ENCODE measurements at places on chromosomes 6 and 20.

GRCh38 chr6:93792746-93793145 is 373.4 kb upstream of the EPHA7 start:
- DNase-seq: no peak

- no peak for DNase-seq
Measured at GRCh38 chr20:997016-997415, 5.1 kb downstream of the RSPO4 start.

GRCh38 chr6:128323011-128323410 is 197.4 kb downstream of the PTPRK start:
- DNase-seq: no peak

- DNase-seq: no peak
Measured at GRCh38 chr20:9582137-9582536, 67.7 kb downstream of the LAMP5 start.

All from spinal cord (tissue), 10 donors.